ENCODE measurements at places on chromosomes 16 and 17. TPM values are rescaled to one million over a fixed set of nuclear protein-coding genes. Genes with fewer than 3 reads are reported as not detected.

DNA sequence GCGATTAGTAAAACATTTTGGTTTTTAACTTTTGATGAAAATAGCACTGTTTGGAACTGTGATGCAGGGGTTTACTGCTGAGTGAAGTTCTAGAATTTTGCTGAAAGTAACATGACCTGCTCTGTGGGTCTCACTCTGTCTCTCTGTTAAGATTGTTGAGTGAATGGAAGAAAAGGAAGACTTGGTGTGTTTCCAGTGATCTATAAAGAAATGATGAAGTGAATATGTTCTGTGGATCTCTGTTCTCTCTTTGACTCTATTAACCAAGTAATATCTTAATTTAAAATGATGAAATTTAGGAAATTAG, 148.4 kb downstream of the PRKCA start:
- DNase-seq, result no peak

Gene SLC16A6
- 0.08 TPM for total RNA-seq

Gene FBXO39
- not detected for total RNA-seq

Gene CD300H
- not detected for total RNA-seq

All from left ventricle myocardium inferior (tissue), 1 donor.